ENCODE measurements at places on chromosomes 16 and 17. TPM values are rescaled to one million over a fixed set of nuclear protein-coding genes. Genes with fewer than 3 reads are reported as not detected.

CHST6 gene
- 0.13 TPM for total RNA-seq

SLC16A6 gene
- 0.76 TPM for total RNA-seq

NGFR gene
- 0.83 TPM for total RNA-seq

DRC3 gene
- 2.7 TPM for total RNA-seq

PYCARD gene
- 45.4 TPM for total RNA-seq

CPSF4L gene
- not detected for total RNA-seq

SLC5A10 gene
- 0.18 TPM for total RNA-seq

DNAH9 gene
- not detected for total RNA-seq

CDK5R1 gene
- total RNA-seq: 3.4 TPM

CCR7 gene
- 0.97 TPM for total RNA-seq

ABCC11 gene
- 0.13 TPM for total RNA-seq

CMTM2 gene
- not detected for total RNA-seq

ARHGDIG gene
- 2.9 TPM for total RNA-seq

GAST gene
- not detected for total RNA-seq

CETP gene
- total RNA-seq: not detected

ZNRF1 gene
- total RNA-seq: 22.4 TPM

MAPK7 gene
- 20.4 TPM for total RNA-seq

ZNF624 gene
- 3.3 TPM for total RNA-seq

PIK3R6 gene
- not detected for total RNA-seq

MYL4 gene
- 0.16 TPM for total RNA-seq

SPATA22 gene
- not detected for total RNA-seq

CCL17 gene
- total RNA-seq: not detected

KRT12 gene
- not detected for total RNA-seq

P4HB gene
- total RNA-seq: 691 TPM

Measured in A549 treated with DMSO at 1 μM for 4 hours (cell line).